ENCODE measurements at places on chromosomes 12 and 14.

DNA sequence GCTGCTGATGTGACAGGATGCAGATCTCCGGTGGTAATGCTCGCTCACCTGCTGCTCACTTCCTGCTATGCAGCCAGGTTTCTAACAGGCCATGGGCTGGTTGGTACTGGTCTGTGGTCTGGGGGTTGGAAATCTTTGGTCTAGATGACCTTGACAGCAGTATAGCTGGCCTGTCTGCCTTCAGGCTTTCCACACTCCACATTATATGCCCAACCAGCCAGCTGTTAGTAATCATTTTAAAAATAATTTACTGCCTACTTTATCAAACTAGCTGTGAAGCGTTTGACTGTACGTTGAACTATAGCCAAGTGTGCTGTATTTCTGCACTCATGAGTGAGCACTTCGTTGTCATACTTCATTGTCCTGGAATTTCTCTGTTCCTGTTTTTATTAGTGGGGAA lies 424.0 kb upstream of the GARIN6 start:
- DNase-seq = no peak
- no peak overlapping the region for H3K4me3 ChIP-seq
- H3K36me3 ChIP-seq = no peaks in the 10 kb centered on the region
- no peaks in the 10 kb centered on the region for H3K4me1 ChIP-seq
- H3K27me3 ChIP-seq = no peaks in the 10 kb centered on the region

DNA sequence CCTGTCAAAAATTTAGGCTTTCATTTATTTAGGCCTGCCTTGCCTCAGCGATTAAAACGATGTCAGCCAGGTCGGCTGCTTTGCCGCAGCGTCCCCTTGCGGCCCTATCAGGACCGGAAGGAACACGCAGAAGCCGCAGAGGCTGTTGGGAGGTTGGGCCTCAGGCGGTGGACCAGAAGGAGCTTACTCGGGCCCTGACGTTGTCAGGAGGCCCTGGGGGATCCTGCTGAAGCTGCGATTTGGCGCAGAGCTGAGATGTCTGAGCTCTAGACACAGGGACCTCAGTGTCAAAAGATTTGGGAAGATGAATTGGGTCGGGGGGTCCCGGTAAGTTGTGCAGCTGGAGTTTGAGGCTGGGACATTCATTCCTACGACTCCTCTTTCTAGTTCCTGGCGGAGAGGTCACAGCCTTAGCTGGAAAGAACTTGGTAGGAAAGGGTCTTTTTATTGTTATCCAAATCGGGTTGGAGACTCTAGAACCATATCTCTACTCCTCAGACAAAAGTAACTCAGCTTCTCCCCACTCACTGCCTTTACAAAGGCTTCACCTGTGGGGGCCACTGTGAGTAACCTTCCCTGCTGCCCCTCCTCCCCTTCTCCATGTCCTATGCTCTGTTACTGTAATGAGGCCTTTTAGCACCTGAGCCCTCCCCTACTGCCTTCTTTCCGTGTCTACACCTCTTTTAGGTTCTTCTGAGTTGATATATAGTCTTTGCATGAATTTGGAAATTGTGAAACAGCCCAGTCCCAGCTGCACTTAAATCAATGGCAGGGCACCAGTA lies 6.6 kb upstream of the ABCD2 start:
- no peaks in the 10 kb centered on the region for H3K36me3 ChIP-seq
- H3K27ac ChIP-seq = no peak overlapping the region

GRCh38 chr14:104267895-104268294 lies 129.5 kb downstream of the KIF26A start:
- H3K27ac ChIP-seq = no peak overlapping the region
- no peak for DNase-seq
- peaks cover 7% of the 10 kb centered on the region for H3K4me1 ChIP-seq
- no peaks in the 10 kb centered on the region for H3K36me3 ChIP-seq
- no peaks in the 10 kb centered on the region for H3K27me3 ChIP-seq
- H3K4me3 ChIP-seq = no peak overlapping the region

DNA sequence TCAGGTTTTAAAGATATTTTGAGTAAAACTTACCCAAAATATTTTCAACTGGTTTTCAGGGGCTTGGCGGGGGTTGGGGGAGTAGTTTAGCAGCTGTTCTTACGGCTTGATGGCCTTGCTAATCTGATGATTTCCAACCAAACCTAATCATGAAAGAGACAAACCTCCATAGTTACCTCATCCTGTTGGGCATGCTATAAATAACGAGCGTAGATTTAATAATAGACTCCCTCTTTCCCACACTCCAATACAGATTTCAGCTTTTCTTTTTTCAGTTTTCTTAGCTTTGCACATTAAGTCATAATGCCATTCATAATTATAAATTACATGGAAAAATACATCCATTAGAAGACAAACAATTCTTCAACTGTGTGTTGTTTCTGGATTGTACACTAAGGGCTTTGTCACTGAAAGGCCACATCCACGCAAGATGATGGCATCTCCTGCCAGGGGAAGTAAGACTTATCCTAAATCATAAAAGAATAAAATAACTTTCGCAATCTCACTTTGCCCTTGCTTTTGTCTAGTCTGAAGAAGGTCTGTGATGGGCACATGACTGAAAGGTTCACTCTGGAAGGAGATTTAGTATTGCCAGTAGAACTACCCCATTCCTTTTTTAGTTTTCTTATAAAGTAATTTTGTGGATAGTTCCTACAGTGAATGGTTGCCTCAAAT lies 23.2 kb downstream of the ITPR2 start:
- peak overlapping the region; percentile 83 for H3K27ac ChIP-seq
- no peak overlapping the region for H3K4me3 ChIP-seq
- DNase-seq = no peak
- H3K4me1 ChIP-seq = no peaks in the 10 kb centered on the region

DNA sequence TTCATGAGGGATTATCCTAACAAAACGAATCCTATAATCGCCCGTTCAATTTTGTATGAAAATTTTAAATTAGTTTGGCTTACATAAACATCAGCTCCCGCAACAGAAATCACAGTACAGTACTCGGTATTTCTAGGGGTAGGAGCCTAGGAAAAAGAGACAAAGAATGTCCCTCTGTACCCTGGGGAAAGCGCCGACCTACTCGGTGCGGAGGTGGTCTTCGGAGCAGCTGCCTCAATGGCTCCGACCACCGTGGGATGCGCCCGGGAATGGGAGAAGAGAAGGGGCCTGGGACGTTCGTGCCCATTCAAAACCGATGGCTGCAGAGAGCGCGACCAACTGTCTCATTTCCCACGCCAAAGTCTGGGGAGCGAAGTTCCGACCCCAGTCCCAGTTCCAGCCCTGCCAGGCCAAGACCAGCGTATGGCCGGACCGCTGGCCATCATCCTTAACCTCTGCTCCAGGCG lies 618 bp downstream of the GNPNAT1 start:
- H3K27me3 ChIP-seq = no peaks in the 10 kb centered on the region
- peaks cover 28% of the 10 kb centered on the region for H3K4me1 ChIP-seq
- DNase-seq = no peak
- H3K4me3 ChIP-seq = peak overlapping the region; percentile 53

DNA sequence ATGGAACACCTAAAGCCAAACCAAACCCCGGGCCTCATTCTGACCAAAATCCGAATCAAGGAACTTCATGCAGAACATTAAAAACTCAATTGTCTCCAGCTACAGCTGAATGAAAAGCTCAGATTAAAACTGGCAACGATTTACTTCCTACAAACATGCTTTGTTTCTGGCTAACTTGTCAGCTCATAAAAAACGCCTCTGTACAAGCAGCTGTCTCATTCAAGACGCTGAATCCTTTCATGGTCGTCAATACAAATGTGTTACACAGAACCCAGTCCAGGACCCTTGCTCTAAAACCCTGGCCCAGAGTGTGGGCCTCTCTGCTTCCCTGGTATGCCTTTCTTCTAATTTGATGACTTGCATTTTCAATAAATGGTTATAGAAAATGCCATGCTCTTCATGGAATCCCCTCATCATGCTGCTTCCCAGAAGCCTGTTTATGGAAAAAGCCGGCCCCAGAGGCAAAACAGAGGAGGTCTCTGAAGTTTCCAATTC lies 183.1 kb downstream of the PHLDA1 start:
- no peak overlapping the region for H3K27ac ChIP-seq
- DNase-seq = no peak
- H3K27me3 ChIP-seq = no peaks in the 10 kb centered on the region
- H3K4me1 ChIP-seq = peaks cover 23% of the 10 kb centered on the region
- H3K4me3 ChIP-seq = no peak overlapping the region

- H3K4me1 ChIP-seq = peaks cover 14% of the 10 kb centered on the region
- H3K4me3 ChIP-seq = no peak overlapping the region
- H3K36me3 ChIP-seq = peaks cover 14% of the 10 kb centered on the region
Measured at GRCh38 chr14:101819251-101819990, 57.9 kb downstream of the PPP2R5C start.

DNA sequence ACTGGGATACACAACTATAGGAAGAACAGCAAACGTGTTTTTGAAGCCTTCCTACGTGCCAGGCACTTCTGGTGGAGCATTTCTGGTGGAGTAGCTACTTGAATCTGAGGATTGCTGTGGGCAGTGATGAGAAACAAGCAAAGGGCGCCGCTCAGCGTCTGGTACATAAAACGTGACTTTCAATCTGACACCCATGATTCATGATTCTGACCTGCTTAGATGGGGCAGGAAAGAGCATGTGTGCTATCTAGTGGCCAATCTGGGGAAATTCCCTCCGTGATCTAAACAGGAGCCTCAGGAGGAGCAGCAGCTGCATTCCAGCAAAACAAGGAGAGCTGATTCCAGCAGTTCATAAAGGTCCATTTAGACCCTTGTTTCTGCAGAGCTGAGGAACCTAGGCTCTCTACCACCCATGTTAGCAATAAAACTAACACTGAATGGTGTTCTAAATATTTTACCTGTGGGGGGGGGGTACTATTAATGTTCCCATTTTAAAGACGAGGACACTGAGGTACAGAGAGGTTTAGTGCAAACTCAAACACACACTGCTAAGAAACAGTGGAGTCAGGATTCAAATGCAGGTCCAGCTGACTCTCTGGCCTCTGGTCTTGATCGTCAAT lies 37.8 kb downstream of the PAH start:
- no peaks in the 10 kb centered on the region for H3K27me3 ChIP-seq
- peak; percentile 69 for DNase-seq
- H3K4me1 ChIP-seq = no peaks in the 10 kb centered on the region
- no peak overlapping the region for H3K4me3 ChIP-seq

DNA sequence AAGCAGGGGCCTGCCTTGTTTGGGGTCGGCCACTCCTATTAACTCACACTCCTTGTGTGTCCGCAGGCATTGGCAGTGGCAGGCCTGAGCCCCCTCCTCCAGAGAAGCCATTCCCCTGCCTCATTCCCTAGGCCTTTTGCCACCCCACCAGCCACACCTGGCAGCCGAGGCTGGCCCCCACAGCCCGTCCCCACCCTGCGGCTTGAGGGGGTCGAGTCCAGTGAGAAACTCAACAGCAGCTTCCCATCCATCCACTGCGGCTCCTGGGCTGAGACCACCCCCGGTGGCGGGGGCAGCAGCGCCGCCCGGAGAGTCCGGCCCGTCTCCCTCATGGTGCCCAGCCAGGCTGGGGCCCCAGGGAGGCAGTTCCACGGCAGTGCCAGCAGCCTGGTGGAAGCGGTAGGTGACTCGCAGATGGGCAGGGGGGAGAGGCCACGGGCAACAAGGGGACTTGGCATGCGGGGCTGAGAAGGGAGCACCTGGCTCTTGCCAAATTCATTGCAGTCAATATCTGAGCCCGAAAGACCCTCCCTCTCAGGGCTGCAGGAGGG lies 106.3 kb upstream of the FKBP4 start:
- no peaks in the 10 kb centered on the region for H3K27me3 ChIP-seq
- no peak overlapping the region for H3K4me3 ChIP-seq
- no peak for DNase-seq
- H3K36me3 ChIP-seq = no peaks in the 10 kb centered on the region
